ENCODE measurements at places on chromosomes 3 and 15.

GRCh38 chr3:88031642-88032077, 27.1 kb downstream of the CGGBP1 start:
- DNase-seq: peak; percentile 32

DNA sequence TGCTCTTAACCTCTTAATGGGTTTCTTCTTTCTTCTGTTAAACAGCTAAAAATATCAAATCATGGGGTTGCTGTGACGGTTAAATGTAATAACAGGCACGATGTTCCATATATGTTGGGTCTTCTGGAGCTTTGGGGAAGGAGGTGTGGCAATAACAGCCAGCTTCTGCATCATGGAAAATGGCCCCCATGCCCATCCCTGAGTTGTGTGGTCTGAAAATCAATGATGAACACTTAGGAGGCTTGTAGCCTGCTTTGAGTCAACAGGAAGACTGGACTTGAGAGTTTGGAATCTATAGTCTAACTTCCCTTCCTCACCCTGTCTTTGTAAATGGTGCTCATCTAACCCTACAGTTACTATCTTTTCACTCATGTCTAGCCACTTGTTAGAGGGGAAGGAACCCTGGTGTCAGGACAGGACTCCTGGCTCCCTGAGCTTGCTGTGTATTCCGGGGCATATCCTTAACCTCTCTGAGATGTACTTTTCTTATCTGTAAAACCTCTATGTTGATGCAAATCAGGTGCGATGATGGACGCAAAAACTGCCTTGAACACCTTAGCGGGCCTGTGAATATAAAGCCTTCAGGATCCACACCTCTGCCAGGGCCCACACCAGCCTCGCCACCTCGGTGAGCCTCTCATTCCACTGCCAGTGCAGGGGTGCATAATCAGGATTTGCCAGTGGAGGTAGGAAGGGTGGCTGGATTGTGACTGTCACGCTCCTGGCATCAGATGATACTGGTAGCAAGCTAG, 27.5 kb downstream of the SMAD3 start:
- no peak for DNase-seq

- no peak for DNase-seq
These were observed 97.5 kb downstream of the IGF1R start for GRCh38 chr15:98745650-98746374.

GRCh38 chr3:95797081-95797480, 1017.3 kb upstream of the EPHA6 start:
- DNase-seq: no peak

DNA sequence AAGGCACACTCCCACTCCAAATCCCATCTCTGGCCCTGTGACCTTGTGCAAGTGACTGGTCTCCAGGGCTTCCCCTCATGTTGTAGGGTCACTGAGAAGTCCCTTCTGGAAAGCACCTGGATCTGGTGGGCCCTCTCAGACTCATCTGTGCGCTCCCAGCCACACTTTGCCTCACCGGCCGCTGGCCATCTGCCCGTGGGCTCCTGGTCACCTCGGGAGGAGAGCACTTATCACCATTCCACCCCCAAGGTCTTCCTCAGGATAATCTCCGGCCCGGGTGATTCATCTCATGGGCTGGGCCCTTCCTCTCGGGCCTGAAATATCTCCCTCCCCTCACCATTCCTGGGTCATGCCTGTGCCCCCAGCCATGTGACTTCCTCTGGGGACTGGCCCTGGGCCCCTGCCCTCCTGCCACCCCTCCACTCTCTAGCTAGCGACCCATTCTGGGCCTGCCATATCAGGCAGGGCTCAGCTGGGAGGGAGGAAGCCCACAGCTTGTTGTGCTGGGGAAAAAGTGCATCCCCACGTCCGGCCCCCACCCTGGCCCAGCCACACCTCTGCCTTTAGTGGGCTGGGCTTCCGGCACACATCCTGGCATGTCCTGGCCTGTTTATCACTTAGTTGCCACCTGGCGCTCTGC, 10.6 kb upstream of the WNT7A start:
- DNase-seq: no peak

DNA sequence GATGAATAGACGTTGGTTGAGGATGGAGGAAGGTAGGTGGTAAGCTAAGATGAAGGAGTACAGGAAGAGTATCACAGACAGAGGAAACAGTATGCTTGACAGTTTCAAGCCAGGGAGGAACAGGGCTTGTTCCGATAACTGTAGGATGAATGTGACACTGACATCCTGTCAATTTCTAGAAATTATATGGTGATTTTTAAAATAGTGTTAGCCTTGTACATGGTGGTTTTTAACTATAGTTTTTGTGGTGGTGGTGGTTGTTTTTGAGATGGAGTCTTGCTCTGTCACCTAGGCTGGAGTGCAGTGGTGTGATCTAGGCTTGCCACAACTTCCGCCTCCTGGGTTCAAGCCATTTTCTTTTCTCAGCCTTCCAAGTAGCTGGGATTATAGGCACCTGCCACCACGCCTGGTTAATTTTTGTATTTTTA, 92.8 kb downstream of the FNDC3B start:
- no peak for DNase-seq

- peak; percentile 65 for DNase-seq
These were observed 32.8 kb downstream of the LINGO1 start for GRCh38 chr15:77599899-77600298.

GRCh38 chr3:179091113-179091512, 19.5 kb upstream of the ZMAT3 start:
- DNase-seq: no peak

GRCh38 chr3:38843898-38844297, 27.9 kb upstream of the SCN10A start:
- DNase-seq: peak; percentile 17

GRCh38 chr3:100429187-100429716, 27.9 kb downstream of the LNP1 start:
- DNase-seq: no peak

GRCh38 chr3:82927309-82928253, 1166.1 kb upstream of the GBE1 start:
- DNase-seq: peak; percentile 22

- no peak for DNase-seq
These were observed 59.9 kb downstream of the SMAD6 start for GRCh38 chr15:66761726-66762595.

DNA sequence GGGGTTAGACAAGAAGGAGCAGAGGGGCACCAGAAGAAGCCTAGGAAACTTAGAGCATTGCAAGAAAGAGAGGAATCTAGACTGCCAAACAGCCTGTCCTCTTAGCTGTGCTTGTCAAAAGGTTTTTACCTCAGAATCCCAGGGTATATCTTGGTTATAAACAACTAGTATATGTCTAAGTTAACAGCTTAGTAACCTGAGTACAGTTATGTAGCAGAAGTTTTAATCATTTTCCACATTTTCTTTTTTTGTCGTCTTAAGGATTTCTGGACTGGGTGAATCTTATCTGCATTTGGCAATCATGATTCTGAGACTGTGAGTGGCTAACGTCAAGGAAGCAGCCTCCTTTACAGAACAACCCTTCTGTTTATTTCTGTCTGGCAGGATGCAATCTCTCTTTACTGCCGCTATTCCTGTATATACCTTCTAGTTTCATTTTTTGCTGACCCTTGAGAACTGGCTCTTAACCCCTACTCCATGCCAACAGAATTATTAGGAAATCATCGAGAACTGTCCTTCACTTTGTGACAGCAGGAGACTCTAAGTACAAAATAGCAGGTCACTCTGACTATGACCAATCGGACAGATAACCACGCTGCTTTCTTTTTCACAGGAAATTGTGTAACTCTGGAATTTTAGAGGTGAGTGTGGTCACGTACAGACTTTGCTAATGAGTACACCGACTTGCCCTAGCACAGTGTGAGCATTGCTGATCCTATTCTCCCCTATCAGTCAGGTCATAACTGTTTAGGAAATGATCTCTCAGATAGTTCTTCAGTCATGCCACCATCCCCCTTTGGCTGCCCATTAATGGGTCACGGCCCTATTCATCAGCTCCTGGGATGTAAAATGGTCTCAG, 3.3 kb upstream of the CP start:
- DNase-seq: peak; percentile 29

DNA sequence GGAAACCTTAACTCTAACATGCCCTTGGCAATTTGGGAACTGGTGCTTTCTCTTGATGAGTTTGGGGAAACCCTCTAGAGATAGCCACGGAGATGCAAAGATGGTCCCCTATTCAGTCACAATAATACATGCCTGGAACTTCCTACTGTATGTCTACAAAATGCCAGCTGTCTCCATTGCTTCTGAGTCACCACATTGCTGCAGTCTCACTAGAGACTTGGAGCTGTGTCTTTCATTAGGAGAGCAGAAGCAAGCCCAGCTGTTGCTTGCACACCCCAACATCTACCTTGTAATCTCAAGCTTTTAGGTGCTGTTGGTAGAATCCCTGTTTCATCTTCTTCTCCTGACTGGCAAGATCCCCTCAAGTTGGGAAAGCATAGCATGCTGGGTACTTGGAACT, 261.0 kb downstream of the ADAMTSL3 start:
- no peak for DNase-seq

DNA sequence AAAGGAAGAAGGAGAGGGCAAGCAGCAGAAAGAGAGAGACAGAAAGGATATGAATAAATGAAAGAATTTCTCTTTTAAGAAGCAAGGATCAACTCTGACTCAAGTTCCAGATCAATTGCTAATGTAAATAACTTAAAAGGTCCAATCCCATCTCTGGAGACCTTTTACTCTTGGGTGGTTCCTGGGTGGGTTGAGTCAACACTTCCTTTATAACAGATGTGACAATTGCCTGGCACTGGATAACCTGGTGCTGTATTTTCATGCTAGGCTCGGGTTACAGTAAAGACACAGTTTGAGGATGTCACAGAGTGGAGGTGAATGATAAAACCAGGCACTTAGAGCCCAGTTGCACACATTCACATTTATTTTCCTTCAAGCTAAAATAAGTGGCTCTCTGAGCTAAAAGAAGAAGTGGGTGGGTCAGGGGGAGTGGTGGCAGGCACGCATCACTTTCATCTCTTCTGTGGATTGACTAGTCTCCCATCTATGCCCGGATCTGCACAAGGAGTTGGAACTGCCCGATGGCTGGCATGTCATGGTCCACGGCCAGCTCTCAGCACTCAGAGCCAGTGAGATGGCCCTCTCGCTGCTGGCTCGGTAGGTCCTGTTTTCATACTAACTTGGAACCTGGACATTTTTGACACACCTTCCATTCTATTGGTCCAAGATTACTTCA, 465.8 kb downstream of the FOXP1 start:
- DNase-seq: no peak

GRCh38 chr3:8816106-8816505, 46.7 kb upstream of the OXTR start:
- no peak for DNase-seq

- no peak for DNase-seq
These were observed 249.1 kb downstream of the UACA start for GRCh38 chr15:70514251-70514650.

- no peak for DNase-seq
These were observed 157.9 kb downstream of the FAM43A start for GRCh38 chr3:194843556-194843955.

DNA sequence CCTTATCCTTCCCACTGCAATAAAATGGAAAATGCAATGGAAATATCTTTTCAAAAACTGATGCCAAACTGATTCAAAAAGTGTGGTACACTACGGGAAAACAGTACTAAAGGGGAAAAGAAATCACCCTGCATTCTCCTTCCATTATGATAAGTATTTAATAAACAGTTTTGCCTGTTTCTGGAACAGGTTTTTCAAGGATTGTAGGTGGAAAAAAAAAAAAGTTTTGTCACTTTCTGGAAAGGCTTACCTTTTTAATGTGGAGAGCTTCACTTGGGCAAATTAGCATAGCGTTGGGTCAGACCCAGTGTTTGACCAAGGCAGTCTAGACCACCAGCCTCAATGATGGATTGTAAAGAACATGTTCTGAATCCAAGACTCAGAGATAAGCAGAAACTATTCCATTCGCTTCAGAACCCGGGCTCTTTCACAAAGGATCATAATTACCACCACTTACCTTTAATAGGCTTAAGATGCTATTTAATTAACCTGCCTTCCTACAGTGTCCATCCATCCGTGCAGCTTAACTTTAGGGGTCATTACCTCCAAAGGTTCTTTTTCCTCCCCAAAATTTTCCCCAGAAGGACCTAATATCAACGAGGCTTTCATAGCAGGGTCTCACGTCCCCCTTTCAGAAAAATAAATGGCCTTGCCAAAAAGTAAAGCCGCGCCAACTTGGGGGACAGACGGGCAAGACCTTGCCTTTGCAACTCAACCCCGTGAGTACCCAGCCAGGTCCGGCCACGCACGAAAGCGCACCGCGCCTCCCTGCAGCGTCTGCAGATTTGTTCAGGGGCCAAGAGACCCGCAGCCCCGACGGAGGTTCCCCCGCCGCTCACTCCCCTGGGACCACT, 1.0 kb downstream of the DCBLD2 start:
- DNase-seq: no peak

DNA sequence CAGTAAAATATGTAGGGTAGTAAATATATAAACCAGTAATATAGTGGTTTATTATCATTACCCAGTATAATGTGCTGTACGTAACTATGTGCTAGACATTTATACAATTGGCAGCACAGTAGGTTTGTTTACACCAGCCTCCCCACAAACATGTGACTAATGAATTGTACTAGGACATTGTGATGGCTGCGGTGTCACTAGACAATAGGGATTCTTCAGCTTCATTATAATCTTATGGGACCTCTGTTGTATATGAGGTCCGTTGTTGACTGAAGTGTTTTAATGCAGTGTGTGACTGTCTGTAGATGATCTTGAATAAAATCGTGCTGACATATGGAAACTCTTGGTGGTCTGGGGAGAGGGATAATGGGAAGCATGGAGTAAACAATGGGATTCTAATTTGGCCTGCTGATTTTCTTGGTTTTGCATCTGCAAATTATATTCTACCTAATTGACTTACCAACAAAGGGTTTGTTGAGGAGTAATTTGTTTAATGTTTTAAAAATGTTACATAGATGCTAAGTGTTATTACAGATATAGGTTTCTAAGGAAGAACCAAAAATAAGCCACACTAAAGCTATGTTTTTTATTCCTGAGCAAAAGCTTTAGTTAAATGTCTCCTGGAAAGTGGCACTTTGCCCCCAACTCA, 496.5 kb upstream of the TBL1XR1 start:
- DNase-seq: peak; percentile 39

DNA sequence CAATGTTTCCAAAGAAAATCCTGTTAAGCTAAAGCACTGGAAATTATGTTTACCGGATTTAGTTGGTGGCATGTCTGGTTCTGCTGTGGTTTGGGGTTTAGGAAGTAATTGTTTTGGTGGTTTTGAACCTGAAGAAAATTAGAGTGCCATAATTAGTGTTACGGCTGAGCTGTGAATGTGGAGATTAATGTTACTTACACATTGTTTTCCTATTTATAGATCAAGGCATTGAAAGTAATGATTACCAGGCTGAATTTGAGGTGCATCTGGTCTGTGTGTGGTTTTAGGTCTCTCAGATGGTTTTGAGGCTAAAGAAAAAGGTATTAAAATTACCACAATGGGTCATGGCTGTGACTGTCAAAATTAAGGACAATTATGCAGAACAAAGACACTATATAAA, 128.9 kb downstream of the TFG start:
- DNase-seq: no peak

- no peak for DNase-seq
These were observed 3.3 kb downstream of the RFX7 start for GRCh38 chr15:56240390-56240789.

- no peak for DNase-seq
These were observed 55.4 kb upstream of the KCNMB2 start for GRCh38 chr3:178480795-178481194.

- DNase-seq: no peak
These were observed 216.5 kb upstream of the PEX5L start for GRCh38 chr3:180253283-180253682.

GRCh38 chr15:63495780-63496488, 8.5 kb upstream of the USP3 start:
- peak; percentile 62 for DNase-seq

Measured in muscle of leg (tissue), 16 donors.